ENCODE measurements at places on chromosomes 16 and 17.

DNA sequence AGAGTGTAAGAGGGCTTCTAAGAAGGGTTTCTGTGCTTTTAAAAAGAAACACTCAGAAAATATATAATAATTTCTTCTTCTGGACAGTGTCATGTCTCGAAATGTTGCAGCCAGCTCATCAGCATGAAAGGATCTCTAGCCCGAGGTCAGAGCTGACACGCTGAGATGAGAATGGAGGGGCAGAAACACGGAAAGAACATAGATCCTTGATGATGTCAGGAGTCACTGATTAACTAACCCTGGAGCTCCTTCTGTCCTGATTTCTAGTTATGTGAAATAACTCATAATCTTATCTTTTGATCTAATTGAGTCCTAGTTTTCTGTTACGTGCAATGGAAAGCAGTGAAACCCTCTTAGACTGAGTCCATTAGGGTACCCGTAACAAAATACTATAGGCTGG lies 10.3 kb upstream of the TOX3 start:
- no peak overlapping the region for H3K27ac ChIP-seq
- no peak for DNase-seq
- no peaks in the 10 kb centered on the region for H3K36me3 ChIP-seq
- no peaks in the 10 kb centered on the region for H3K4me1 ChIP-seq
- H3K27me3 ChIP-seq: no peaks in the 10 kb centered on the region

- H3K4me1 ChIP-seq: no peaks in the 10 kb centered on the region
- no peak for DNase-seq
- no peak overlapping the region for H3K4me3 ChIP-seq
- no peak overlapping the region for H3K27ac ChIP-seq
- H3K27me3 ChIP-seq: no peaks in the 10 kb centered on the region
- no peaks in the 10 kb centered on the region for H3K36me3 ChIP-seq
Measured at GRCh38 chr16:84552135-84552534, 47.7 kb upstream of the MEAK7 start.

GRCh38 chr16:81821436-81822128 lies 42.5 kb downstream of the PLCG2 start:
- no peaks in the 10 kb centered on the region for H3K36me3 ChIP-seq
- no peak for DNase-seq
- no peak overlapping the region for H3K27ac ChIP-seq
- H3K4me3 ChIP-seq: no peak overlapping the region

- no peak overlapping the region for H3K27ac ChIP-seq
- DNase-seq: no peak
- H3K4me1 ChIP-seq: peaks cover 23% of the 10 kb centered on the region
- H3K36me3 ChIP-seq: peaks cover 2% of the 10 kb centered on the region
Measured at GRCh38 chr16:87960852-87961251, 9.6 kb downstream of the BANP start.

DNA sequence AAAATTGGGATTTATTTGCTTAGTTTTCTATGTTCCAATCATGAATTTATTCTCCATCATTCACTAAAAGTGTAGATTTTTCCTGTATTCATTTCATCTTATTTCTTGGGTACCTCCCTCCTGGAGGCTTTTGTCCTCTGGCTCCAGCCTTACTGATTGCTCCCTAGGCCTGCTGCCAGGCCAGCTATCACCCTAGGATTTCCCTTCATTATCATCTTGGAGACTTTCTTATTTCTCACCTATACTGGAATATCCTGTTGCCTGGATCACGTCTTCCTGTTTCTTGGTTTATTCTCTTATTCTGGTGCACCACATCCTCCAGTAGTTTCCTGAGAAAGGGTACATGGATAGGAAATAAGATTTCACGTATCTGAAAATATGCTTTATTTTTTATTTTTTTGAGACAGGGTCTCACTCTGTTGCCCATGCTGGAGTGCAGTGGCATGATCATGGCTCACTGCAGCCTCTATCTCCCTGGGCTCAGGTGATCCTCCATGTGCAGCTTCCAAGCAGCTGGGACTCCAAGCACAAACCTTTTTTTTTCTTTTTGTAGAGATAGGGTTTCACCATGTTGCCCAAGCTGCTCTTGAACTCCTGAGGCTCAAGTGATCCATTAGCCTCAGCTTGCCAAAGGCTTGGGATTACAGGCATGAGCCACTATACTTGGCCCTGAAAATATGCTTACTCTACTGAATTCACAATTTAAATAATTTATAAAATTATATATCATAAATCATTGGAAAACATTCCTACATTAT lies 13.3 kb upstream of the KPNB1 start:
- no peak overlapping the region for H3K4me3 ChIP-seq
- H3K4me1 ChIP-seq: no peaks in the 10 kb centered on the region
- no peak overlapping the region for H3K27ac ChIP-seq
- DNase-seq: no peak

- H3K27me3 ChIP-seq: no peaks in the 10 kb centered on the region
- no peak overlapping the region for H3K27ac ChIP-seq
- H3K36me3 ChIP-seq: no peaks in the 10 kb centered on the region
- no peak for DNase-seq
- H3K4me1 ChIP-seq: no peaks in the 10 kb centered on the region
Measured at GRCh38 chr16:72244853-72245252, 72.9 kb upstream of the PMFBP1 start.

DNA sequence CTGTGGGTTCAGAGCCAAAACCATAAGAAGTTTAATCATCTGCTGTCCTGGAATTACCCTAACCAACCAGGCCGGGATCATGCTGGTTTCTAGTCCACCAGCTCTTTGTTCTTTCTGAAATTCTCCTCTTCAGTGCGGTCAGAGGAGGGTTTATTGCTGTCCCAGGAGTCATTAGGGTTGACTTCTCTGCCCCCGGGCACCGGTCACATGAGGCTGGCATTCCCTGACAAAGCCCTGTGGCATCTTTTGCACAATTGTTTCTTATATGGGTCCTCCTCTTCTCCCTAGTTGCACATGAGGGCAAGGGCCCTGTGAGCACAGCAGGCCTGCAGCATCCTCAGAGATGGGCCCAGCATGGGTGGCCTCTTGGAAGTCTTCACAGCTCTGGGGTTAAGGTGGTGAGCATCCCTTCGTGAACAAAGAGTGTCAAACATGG lies 243.9 kb downstream of the IRF8 start:
- no peaks in the 10 kb centered on the region for H3K36me3 ChIP-seq
- H3K4me3 ChIP-seq: no peak overlapping the region
- peaks cover 2% of the 10 kb centered on the region for H3K4me1 ChIP-seq

All from IMR-90 (cell line).